NCI-H748 treated with DMSO at 0.1 percent for 48 hours (cell line): ENCODE measurements at places on chromosomes 3 and 15.

DNA sequence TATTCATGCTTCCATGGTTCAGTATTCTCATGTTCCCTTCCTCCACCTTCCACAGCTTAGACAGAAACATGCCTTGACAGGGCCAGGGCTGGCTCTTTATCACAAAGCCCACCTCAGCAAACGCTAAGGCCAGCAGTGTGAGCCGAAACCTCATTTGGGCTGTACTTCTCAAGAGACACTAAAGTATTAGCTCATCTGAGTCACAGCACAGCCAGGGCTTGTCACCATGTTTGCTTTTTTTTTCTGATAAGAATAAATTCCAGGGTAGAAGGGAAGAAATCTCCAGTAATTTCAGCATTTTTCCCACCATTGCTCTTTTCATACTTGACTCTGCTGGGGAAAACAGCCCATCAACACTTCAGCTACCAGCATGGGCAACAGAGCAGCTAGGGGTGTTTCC is 95.4 kb downstream of the MYLK start:
- DNase-seq: no peak

DNA sequence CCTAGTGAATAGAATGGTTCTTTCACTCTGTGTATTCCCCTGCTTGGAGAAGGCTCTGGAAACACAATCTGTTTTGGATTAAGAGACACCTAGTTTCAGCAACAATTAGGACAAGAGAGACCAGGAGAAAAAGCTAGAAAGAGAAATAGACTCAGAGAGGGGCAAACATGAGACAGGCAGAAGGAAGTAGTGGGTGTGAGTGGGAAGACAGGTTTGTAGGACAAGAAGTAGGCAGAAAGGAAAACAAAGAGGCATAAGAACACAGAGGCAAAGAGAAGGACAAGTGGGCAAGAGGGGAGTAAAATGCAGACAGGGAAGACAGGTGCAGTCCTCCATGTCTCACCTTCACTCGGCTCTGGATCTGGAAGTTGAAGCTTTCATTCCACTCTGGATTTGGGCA is 13.5 kb downstream of the PLA2G4E start:
- no peak for DNase-seq

DNA sequence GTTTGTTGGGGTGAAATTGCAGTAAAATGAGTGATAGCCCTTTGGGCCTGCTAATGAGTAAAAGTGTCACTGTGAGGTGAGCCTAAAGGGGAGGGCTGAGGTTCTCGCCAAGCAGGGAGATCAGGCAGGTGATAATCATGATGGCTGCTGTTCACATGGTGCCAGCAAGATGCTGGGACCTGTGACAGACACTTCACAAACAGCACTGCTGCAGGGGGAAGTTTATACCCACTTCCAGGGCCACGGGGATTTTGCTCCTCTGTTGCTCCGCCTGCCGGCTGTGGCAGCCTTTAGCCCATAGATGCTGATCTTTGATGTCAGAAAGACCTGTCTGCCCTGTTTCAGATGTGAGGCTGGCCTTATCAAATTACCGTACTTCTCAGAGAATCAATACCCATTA is 96.7 kb downstream of the SV2B start:
- no peak for DNase-seq

DNA sequence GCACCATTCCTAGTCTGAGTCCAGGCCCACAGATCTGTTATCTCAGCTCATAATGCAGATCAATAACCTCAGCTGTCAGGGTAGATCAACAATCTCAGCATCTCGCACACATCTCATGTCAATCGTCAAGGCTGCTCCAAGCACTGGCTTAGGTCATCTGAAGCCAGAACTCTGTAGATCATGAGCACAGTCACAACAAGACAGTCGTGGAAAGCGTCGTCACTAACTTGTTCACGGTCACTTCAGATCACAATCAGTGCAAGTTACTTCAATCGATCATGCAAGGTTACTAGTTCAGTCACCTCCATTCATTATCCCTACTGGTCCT is 71.8 kb downstream of the RBPMS2 start:
- DNase-seq: no peak

DNA sequence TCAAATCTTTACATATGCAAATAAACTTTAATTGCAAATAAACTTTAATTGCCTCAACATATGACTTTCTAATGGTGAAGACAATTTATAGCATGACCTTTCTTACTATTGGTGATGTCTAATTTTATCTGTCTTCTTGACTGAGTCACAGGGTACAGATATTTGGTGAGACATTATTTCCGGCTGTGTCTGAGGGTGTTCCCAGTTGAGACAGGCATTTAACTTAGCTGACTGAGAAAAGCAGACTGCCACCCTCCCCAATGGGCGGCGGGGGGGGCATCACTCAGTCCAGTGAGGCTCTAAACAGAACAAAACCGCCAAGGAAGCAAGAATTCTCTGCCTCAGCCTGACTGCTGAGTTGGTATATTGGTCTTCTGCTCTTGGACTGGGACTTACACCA is 160.0 kb downstream of the TBL1XR1 start:
- DNase-seq: no peak

- no peak for DNase-seq
Observed at GRCh38 chr3:44661189-44661588, 12.7 kb downstream of the ZNF35 start.

DNA sequence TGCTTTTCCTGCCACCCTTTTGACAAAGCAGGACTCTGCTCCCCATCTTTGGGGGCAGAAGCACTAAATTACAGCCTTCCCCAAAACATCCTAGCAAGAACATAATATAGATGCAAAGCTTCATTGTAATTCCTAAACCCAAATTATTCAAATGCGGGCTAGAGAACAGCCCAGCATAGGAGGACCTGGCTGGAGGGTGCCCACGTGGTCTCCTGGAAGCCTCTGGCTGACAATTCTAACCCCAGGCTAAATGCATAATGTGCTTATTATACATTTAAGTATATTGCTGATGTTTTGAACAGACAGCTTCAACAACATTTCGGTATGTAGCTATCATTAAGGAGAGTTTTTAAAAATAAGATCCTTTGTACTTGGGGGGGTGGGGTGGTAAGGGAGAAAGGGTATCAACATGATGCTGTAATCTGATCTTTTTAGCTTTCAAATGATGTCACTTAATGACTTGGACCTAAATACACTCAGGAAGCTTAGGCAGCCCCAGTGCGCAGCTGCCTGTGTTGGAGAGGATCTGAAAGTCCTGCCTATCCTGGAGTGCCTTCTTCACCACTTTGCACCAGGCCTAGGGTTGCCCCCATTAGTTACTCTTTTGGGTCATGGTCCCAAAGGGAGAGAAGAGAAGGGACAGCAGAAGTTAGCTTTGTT is 57.2 kb upstream of the USP3 start:
- peak; percentile 52 for DNase-seq

- no peak for DNase-seq
Observed at GRCh38 chr3:146746190-146746589, 141.0 kb upstream of the PLSCR5 start.

GRCh38 chr15:68310178-68310803 is 32.7 kb downstream of the FEM1B start:
- no peak for DNase-seq

DNA sequence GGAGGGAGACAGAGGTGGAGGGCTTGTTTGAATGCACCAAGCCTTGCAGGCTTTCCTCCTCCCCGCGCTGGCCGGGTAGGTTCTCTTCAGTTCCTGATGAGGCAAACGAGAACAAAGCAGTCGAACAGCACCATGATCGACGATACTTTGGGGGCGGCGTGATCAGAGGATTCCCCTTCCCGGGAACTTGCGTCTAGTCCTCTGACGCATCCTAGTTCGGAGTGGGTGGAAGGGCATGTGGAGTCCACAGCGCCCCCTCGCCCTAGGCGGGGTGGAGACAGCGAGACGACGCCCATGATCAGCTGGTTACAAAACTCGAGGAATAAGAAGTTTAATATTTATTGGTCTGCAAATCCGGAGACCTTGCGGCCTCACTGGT is 452 bp upstream of the SV2B start:
- DNase-seq: peak; percentile 30

DNA sequence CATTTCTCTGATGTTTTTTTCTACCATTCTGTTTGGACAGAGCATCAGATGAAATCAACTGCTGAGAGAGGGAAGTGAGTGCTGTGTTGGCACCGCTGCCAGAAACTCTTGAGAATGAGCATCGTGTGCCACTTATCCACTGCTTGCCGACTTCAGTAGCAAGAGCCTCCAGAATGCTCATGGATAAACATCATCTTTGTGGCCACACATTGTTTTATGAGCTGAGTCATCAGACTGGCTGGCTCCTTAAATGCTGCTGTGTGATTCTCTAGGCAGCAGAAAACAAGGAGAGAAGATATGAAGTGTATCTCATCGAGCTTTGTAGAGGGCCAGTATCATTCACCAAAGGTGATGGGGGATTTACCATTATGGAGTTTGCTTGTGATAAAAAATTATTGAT is 3.4 kb upstream of the DOCK3 start:
- no peak for DNase-seq

DNA sequence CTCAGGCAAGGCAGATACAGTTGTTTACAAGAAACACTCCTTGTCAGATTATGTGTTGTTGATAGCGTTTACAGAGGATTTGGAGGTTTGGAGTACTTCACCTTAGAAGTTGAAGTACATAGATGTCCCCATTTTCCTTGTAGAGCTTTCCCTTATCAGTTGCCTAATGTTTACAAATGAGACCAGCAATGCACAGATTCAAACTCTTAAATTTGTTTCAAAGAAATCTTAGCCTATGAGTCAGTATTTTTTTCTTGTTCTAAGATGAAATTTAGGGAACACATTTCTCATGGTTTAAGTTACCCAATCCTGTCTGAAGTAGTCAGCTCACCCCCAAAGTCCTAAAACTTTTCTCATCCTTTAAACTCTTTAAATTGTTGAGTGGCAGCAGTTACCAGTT is 6.3 kb upstream of the EIF5A2 start:
- no peak for DNase-seq

DNA sequence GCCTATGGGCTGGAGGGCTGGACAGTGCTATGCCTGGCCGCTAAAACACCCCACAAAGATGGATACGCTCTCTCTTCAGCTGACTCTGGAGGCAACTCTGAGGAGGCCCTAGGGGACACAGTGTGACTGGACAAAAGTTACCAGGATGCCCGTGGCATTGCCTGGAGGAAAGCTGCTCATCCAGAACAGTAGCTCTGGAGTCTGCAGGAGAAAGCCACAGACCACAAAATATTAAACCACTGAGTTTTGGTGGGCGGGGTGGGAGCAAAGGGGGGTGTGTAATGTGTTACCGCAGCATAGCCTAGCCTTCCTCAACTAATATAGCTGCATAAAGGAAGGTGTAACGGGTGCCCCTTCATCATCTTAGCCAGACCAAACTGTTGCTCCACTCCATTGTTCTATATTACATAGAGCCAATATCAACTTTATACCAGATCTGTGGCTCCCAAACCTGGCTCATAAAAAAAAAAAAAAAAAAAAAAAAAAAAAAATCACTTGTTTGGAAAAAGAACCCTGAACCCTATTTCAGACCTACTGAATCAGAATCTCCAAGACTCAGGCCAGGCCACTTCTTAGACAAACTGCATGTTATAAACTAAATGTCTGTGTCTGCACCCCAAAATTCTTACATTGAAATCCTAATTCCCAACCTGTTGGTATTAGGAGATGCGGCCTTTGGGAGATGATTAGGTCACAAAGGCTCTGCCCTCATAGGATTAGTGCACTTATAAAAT is 132.6 kb downstream of the TNIK start:
- no peak for DNase-seq

- DNase-seq: no peak
Observed at GRCh38 chr3:13657660-13658435, 108.9 kb downstream of the FBLN2 start.

GRCh38 chr3:194571491-194572142 is 61.6 kb downstream of the TMEM44 start:
- no peak for DNase-seq

GRCh38 chr15:81754078-81754477 is 291.7 kb downstream of the MEX3B start:
- no peak for DNase-seq

DNA sequence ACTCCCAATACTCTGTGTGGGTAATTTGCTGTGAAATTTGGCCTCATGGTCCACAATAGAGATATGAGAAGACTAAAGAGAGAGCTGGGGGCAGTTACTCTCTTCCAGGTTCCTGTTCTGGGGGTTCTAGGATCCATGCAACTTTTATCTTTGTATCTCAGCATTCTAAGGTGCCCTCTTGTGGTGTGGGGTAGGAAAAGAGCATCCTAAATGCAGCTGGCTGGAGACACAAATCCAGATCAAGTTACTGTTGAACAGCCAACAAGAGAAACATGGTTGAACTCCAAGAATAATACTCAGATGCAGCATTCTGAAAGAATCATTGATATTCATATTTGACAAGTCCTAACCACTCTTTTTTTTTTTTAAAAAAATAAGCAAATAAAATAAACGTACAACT is 238.2 kb downstream of the GREM1 start:
- DNase-seq: no peak

- no peak for DNase-seq
Observed at GRCh38 chr15:25422021-25422420, 16.8 kb downstream of the UBE3A start.

DNA sequence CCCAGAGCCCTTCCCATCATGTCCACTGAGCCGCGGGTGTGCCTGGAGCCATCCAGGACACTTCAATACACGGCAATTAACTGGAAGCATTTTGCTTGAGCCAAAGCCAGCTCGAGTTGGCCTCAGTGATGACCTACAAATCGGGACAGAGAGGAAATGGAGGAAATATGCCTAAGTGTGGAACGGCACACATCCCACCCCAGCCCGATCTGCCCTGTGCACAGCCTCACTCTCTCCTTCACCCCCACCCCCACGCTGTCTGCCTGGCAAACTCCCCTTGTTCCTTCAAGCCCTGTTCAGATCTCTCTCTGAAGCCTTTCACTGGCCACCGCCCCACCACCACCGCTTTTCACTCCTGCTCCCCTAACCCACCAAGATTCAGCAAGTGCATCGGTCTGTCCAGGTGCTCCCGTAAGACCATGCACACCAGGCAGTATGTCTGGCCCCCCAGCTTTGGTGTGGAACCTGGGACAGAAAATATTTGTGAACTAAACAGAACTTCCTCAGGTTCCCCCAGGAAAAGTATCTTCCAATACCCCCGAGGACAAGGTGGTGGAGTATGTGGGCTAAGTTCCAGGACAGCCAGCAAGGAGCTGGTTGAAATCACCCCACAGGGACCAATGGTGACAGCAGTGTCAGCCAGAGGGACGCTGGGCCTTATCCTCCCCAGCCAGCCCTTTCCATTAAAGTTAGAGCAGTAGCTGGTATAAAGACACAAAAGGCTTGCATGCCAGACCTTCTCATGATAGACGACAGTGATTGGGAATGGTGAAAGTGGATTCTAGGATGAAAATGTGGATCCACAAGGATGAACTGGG is 83.7 kb downstream of the VGLL4 start:
- DNase-seq: no peak

GRCh38 chr3:39401983-39402382 is 4.5 kb upstream of the RPSA start:
- no peak for DNase-seq
